ENCODE measurements at places on chromosomes 11 and 22.

DNA sequence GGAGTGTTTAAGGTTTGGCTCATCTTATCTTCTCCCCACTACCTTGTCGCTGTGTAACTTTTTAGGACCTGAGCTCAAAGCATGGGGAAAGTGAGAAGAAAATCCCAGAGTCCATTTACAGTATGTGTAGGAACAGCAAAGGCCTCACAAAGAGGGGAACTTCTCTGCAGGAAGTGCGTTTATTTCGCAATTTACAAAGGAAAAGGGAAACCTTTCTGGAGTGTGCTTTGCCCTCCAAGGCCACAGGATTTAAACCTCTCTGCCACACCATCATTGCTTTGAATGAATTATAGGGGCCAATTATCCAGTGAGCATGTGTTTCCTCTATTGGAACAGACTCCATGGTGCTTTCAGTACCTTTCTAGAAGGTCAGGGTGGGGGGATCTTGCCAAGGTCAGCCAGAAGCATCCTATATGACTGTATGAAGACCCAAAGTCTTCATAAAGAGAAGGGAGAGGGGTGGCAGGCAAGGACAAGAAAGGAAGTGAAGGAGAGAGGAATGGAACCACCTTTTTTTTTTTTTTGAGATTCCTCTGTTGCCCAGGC is 68.1 kb upstream of the LMO2 start:
- DNase-seq: no peak

GRCh38 chr11:2280208-2280607 is 9.8 kb upstream of the ASCL2 start:
- no peak for DNase-seq

DNA sequence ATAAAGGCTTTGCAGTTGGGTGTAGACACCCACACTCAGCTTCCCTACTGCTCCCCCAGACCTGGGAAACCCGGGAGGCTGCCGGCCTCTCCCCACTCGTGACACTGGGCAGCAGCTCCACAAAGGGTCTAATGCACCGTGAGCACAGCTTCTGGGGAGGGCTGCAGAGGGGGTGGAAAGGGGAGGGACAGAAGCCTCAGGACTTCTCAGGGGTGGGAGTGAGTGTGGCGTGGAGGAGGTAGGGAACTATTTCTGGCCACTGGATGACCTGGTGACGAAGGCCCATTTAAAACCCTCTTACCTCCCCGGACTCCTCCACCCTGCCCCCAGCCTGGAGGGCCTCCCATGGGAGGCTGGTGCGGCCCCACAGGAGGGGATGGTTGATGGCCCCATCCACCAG is 56.6 kb downstream of the MACROD1 start:
- DNase-seq: no peak

DNA sequence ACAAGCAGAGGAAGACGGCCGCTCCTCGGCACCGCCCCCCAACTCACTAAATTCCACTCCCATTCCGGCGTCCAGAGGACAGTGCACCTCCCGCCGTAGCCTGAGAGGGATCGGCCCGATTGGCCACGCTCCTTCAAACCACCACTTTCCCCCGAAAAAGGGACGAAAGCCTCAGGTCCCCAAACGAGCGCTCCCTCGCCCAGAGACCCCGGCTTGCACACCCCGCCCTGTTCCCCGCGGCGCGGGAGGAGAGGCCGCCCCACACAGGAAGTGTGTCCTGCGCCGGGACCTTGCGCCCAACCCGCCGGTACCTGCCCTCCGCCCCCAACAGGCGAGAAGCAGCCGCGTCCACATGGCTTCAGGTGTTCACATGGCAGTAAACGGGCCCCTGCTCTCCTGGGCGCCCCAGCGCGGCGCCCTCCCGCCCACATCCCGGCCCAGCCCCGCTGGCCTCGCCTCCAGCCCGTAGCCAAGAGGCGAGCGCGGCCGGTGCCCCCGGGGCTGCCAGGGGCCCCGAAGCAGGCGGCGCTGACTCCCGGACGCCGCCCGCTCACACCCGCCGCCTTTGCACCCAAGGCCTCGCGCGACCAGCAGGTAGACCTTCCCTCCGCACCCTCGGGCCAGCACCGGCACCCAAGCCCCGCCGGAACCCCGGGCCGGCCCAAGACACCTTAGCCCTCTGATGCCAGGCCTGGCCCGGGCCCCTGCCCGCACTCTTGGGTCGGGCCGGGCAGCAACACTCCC is 849 bp downstream of the TCF20 start:
- peak; percentile 54 for DNase-seq

DNA sequence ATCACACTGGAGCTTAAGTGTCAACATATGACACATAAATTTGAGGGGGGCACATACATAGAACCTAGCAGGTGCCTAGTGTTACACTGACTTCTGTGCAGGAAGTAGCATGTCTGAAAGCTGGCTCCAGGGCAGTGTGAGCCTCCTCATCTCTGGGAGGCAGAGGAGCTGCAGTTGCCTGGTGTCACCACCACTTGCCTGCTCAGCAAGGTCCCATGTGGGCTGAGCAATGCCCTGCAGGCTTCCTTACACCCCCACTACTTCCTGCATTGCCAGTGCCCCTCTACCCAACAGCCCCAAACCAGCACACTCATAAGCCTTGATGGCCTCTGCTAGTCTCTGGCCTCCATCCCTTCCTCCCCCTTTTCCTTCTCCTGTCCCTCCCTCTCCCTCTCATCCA is 165.8 kb downstream of the BUD13 start:
- DNase-seq: no peak

DNA sequence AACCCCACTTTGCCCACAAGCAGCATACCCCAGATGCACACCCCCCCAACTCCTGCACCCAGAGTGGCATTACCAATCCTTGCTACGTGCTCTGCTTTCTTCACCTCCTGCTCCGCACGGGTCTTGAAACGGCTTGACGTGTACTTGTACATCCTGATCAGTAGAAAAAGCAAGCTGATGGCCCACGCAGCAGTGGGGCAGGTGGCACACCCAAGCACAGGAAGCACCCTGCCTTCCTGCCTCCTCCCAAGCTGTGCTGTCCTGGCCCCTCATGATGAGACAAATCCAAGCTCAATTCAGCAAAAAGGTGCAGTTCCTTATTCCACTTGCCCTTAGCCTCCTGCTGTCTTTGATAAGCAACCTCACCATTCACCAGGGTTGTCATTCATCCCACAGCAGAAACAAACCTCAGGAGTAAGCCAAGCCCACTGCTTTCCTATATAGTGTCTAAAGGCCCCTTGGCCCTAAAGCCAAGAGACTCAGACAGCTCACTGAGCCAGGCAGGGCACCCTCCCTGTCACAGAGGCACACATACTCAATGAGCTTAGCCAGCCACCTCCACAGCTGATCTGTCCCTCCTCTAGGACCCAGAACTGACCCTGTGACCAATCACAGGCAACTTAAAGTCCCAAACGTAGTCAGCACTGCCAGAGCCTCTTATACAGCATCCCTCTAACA is 27.8 kb downstream of the MORC2 start:
- DNase-seq: peak; percentile 19

DNA sequence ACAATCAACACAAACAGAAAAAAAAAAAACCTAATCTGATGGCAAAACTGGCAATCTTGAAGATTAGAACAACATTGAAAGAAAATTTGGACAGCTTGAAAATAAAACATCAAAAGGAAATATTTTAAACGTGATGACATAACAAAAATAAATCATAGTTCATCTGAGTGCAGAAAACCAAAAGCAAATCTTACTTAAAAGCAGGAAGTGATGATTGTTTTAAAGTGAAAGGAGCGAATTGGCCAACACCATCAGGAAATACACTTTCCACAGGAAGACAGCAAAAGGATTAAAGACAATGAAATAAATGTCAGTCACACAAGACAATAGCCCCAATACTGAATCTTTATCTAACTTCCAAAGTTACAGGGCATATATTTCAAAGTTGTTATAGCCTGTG is 696.5 kb upstream of the CHORDC1 start:
- DNase-seq: no peak

- DNase-seq: no peak
Observed at GRCh38 chr11:34825670-34826383, 90.4 kb downstream of the APIP start.

DNA sequence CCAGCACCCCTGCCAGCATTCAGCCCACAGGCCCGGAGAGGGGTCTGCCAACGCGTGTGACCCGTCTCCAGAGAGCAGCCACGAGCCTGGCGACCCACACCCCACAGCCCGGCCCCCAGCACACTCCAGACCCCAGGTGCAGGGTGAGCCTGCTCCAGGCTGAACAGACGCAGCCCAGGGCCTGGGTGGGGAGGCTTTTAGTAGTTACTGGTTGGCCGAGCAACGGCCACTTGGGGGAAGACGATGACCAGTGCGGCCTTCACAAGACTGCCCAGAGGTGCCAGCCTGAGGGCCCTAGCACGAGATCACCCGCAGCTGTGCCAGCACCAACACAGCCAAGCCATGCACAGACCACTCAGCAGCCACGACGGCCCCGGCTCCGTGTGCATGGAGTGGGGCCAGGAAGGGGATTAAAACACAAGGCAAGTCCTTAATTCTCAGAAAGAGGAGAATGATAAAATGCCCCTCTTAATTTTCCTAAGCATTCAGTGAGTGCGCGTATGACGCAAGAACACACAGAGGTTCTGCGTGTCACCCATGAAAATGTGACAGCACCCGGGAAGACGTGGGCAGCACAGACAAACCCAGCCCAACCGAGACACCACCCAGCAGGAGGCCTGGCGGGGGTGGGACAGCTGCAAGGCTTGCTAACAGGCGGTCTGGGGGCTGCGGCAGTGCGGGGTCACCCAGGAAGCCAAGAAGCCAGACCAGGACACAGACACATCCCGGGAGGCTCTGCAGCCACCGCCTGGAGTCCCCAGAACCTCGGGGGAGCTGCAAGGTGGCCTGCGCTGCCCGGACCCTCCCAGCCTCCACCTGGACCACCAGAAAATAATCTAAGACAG is 47.6 kb downstream of the BRD1 start:
- no peak for DNase-seq

DNA sequence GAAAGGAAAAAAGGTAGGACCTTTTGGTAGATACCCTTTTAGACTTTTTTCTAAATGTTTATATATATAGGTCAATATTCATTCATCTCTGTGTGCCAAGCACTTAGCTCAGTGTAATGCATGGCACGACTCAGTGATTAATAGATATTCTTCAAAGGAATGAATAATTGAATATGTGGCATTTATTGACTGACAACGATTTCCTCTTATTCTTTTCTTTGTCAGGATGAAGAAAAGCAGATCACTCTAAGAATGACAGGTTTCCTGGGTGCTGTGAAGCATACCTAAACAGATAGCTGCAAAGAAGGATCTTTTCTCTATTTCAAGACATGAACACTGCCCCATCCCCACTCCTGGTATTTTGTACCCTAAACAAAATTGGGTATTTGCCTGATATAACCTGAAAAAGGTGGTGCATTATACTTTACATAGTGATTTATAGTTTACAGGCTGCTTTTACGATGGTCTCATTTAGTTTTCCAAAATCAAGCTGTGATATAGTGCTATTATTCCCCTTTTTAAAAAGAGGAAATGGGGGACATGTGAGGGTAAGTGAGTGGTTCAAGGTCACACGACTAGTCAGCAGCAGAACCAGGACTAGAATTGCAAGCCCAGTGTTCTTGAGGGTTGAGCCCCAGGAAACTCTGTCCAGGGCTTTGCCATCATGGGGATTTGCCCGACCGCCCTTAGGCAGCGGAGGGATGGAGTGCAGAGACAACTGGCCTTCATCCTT is 32.9 kb upstream of the CLMP start:
- no peak for DNase-seq

Data from CD4-positive, alpha-beta T cell treated with Interferon gamma for 1 hour (primary cell).